Muscle of leg (tissue), 16 donors: ENCODE measurements at places on chromosomes 1 and 21. TPM values are rescaled to one million over a fixed set of nuclear protein-coding genes. Genes with fewer than 3 reads are reported as not detected.

The SLC16A4 gene
- polyA plus RNA-seq: 7.5 TPM

DNA sequence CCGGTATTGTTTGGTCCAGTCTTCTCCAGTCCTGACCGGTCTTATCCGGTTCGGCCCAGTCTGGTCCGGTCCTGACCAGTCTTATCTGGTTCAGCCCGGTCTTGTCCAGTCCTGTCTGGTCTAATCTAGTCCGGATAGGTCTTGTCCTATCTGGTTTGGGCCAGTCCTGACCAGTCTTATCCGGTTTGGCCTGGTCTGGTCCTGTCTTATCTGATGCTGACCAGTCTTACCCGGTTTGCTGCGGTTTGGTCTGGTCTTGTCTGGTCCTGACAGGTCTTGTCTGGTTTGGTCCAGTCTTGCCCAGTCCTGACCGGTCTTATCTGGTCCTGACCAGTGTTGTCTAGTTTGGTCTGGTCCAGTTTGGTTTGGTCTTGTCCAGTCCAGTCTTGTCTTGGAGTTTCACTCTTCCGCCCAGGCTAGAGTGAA, 30.1 kb downstream of the DHX9 start:
- no peak for DNase-seq

GRCh38 chr1:204588826-204589225, 72.6 kb downstream of the MDM4 start:
- no peak for DNase-seq

GRCh38 chr1:19477284-19478249, 7.8 kb downstream of the CAPZB start:
- peak; percentile 67 for DNase-seq

DNA sequence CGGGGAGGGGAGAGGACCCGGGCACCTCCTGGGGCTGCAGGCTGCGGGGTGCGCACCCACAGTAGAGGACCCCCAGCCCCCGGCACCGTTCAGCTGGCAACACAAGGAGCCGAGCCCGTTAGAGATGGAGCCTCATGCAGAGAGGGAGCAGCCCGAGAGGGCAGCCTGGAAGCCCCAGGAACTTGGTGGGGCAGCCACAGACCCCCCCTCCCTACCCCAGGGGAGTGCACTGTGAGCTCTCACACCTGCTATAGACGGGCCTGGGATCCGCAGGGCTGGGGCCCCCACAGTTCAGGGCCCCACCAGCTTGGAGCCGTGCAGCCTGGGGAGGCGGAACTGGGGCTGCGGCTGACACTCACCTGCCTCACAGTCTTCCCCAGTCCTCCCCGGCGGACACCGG, 47.0 kb downstream of the ARHGEF16 start:
- no peak for DNase-seq

DNA sequence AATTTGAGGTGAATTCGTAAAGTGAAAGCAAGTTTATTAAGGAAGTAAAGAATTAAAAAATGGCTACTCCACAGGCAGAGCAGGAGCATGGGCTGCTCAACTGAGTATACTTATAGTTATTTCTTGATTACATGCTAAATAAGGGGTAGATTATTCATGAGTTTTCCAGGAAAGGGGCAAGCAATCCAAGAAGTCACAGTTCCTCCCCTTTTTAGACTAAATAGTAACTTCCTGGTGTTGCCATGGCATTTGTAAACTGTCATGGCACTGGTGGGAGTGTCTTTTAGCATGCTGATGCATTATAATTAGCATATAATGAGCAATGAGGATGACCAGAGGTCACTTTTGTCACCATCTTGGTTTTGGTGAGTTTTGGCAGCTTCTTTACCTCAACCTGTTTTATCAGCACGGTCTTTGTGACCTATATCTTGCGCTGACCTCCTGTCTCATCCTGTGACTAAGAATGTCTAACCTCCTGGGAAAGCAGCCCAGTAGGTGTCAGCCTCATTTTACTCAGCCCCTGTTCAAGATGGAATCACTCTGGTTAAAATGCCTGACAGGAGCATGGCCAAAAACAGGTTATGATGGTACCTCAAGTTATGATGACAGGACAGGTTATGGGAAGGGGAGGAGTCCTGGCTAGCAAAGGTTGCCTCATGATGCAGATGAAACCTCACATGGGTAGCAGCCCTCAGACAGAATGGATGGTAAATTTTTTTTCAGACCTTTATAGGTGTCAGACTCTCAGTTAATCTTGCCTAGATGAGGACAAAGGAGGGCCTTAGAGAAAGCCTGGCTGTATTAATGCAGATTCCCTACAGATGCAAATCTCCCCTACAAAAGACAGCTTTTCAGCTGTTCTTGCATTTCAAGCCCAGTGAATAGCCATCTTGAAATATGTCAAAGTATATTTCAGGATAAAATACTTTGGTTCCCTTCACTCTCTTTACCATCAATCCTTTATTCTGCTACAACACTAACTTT, 49.7 kb downstream of the SIPA1L2 start:
- DNase-seq: no peak

The HIPK1 gene
- polyA plus RNA-seq: 25.0 TPM

GRCh38 chr1:235597867-235598553, 51.6 kb downstream of the GNG4 start:
- DNase-seq: peak; percentile 7

- no peak for DNase-seq
These were observed 1242.0 kb downstream of the AMY1C start for GRCh38 chr1:104991702-104992101.

The HMGCS2 gene
- not detected for polyA plus RNA-seq

DNA sequence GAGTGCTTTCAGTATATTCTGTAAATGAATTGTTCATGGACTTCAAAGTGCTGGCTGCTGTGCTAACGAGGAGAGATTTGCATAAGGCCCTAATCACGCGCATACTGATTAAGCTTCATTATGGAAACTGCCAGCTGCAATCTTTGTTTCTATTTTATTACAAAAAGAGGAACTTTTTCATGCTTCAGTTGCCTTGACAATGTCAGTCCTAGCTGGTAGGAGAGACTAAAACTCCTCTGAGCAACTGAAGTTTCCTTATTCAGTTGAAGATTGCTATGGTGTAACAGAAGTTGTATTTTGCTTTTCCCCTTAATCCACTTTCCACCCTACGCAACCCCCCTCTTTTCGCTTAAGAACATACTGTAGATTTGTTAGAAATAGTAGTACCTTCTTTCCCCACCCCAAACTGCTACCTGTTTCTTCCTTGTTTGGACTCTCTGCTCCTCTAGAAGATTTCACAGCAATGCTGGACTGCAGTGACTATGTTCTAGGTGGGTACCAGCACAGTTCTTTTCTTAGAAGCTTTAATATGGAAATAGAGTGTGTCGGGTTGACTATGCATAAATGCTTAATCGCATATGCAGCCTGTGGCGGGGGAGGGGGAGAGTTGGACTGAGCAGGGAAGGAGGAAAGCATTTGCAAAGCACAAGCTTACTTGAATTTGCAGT, 108.3 kb downstream of the POU2F1 start:
- peak; percentile 54 for DNase-seq

The TOMM40L gene
- 8.7 TPM for polyA plus RNA-seq

DNA sequence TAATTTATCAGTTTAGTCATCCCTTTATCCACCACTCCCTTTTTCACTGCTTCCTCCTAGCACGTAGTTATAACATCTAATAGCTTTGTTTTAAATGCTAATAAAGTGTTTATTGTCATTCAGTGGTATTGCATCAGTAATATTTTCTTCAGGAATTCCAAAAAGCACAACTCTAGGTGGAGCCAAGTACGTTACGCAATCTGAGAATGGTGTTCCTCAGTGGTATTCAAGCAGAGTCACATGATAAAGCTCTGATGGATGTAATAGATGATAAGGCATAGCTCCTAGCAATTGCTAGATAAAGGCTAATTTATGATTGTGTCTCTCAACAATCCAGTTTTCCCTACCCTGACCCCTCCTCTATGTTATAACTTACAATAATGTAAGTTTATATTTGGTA, 494.6 kb upstream of the ADGRL4 start:
- no peak for DNase-seq

DNA sequence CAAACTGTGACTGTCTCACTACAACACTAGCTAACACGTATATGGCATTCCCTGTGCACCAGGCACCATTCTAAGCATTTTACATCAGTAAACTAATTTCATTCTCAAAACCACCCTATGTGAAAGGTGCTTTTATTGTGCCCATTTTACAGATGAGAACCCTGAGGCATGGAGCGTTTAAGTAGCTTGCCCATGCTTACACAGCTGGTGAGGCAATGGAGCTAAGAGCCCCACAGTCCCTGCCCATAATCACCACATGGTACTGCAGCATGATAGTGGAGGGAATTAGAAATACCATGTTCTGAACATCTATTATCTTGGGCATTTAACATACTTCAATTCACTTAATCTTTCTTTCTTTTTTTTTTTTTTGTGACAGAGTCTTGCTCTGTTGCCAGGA, 31.1 kb upstream of the KLHDC8A start:
- DNase-seq: no peak

The KCNJ9 gene
- polyA plus RNA-seq: 0.09 TPM

The RHBDL2 gene
- polyA plus RNA-seq: 0.54 TPM

The PLEKHN1 gene
- polyA plus RNA-seq: not detected

The APH1A gene
- polyA plus RNA-seq: 123 TPM
